ENCODE measurements at places on chromosomes 13 and 19. TPM values are rescaled to one million over a fixed set of nuclear protein-coding genes. Genes with fewer than 3 reads are reported as not detected.

DNA sequence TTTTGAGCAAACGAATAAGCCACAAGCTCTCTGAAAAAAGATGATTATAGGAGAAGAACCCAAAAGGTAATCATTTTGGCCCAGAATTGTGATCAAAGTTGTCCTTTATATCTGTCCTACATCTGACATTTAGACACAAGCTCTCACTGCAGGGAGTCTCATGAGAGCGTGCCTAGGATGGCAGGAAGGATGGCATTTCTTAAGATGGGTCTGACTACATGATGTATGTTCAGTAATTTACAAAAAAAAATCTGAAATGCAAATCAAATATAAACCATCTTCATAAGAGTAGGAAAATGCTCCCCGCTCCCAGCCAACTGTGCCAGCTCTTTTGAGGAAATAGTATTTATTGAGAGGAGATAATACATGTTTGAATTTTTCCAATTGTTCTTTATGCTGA lies 81.0 kb upstream of the MBNL2 start:
- H3K36me3 ChIP-seq: no peaks in the 10 kb centered on the region
- peak overlapping the region; percentile 72 for H3K27ac ChIP-seq
- H3K4me1 ChIP-seq: peaks cover 43% of the 10 kb centered on the region

- no peaks in the 10 kb centered on the region for H3K27me3 ChIP-seq
- H3K36me3 ChIP-seq: no peaks in the 10 kb centered on the region
Measured at GRCh38 chr13:77325371-77325980, 1.4 kb downstream of the MYCBP2 start.

DNA sequence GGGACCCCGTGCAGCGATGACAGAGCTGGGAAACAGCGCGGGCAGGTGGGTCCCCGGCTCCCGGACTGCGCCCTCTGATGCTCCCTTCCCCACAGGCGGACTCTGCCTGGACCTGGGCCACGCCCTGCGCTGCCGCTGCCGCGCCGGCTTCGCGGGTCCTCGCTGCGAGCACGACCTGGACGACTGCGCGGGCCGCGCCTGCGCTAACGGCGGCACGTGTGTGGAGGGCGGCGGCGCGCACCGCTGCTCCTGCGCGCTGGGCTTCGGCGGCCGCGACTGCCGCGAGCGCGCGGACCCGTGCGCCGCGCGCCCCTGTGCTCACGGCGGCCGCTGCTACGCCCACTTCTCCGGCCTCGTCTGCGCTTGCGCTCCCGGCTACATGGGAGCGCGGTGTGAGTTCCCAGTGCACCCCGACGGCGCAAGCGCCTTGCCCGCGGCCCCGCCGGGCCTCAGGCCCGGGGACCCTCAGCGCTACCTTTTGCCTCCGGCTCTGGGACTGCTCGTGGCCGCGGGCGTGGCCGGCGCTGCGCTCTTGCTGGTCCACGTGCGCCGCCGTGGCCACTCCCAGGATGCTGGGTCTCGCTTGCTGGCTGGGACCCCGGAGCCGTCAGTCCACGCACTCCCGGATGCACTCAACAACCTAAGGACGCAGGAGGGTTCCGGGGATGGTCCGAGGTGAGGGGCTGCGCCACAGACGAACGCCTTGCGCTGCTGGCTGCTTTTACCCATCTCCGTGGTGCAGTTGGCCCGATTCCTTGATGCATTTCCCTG lies 7.8 kb upstream of the SELENOV start:
- H3K36me3 ChIP-seq: no peaks in the 10 kb centered on the region
- H3K27me3 ChIP-seq: peaks cover 35% of the 10 kb centered on the region
- peak overlapping the region; percentile 75 for H3K4me3 ChIP-seq
- H3K4me1 ChIP-seq: peaks cover 15% of the 10 kb centered on the region
- H3K27ac ChIP-seq: no peak overlapping the region

DNA sequence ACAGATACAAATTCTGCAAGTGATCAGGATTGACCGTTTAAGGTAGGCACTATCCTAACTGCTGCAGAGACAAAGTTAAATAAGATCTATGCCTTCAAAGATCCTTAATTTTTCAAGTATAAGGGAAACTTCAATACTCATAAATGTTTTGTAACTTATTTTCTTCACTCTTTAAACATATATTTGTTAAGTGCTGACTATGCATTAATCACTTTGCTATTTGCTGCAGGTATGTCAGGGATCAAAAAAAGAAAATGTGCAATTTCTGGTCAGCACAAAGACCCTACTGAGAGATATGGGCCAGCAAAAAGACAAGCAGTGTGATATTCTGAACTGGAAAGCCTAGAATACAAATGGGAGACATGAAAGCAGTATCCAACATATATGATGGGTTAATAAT lies 756.1 kb upstream of the PCDH9 start:
- no peaks in the 10 kb centered on the region for H3K4me1 ChIP-seq
- H3K36me3 ChIP-seq: no peaks in the 10 kb centered on the region
- no peak for DNase-seq
- H3K4me3 ChIP-seq: no peak overlapping the region
- no peaks in the 10 kb centered on the region for H3K27me3 ChIP-seq
- H3K27ac ChIP-seq: no peak overlapping the region

DNA sequence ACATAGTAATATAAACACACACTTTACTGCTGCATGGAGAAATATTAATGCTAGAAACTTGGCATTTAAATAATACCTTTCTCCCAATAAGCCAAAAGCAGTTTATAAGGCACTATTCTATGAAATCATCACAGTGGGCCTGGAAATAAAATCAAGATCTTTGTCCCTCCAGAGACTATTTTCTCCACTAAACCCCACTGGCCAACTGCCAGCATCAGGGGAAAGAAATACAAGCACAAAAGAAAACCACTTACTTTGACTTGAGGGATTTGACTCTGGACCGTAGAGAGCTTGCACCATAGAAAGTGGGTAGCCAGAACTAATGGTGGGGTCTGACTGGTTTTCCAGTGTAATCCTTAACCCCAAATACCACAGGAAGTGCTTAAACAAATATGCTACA lies 71.9 kb downstream of the DCLK1 start:
- DNase-seq: no peak
- H3K27me3 ChIP-seq: peaks cover 17% of the 10 kb centered on the region
- no peak overlapping the region for H3K4me3 ChIP-seq
- no peaks in the 10 kb centered on the region for H3K36me3 ChIP-seq
- no peaks in the 10 kb centered on the region for H3K4me1 ChIP-seq

DNA sequence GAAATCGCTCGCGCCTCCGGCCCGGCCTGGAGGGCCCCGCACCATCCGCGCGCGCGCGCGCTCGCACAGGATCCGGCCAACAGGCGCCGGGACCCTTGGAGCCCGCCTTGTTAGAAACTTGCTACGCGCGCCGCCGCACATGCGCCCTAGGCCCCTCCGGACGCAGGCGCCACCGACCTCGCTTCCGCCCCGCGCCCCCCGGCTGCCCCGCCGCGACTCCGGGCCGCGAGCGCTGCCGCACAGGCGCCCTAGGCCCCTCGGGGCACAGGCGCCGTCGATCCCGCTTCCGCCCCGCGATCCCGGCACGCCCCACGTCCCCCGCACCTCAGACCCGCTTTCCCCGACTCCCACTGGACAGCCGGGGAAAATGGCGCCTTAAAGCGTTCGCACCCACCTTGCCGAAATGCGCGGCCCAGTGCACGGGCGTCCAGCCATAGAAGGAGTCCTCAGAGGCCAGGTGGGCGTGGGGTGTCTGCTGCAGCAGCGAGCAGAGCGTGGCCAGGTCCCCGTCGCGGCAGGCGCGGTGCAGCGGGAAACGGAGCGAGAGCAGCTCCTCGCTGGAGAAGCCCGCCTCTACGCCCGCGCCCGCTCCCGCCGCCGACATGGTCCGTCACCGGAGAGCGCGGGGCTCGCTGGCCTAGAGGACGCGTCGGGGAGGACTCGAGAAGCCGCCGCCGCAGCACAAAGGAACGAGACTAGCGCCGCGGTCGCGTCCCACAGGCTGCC lies 375 bp downstream of the ANKRD10 start:
- H3K4me1 ChIP-seq: peaks cover 54% of the 10 kb centered on the region
- peak; percentile 88 for DNase-seq
- no peaks in the 10 kb centered on the region for H3K27me3 ChIP-seq
- H3K36me3 ChIP-seq: peaks cover 8% of the 10 kb centered on the region

- no peaks in the 10 kb centered on the region for H3K36me3 ChIP-seq
- H3K27me3 ChIP-seq: no peaks in the 10 kb centered on the region
- peaks cover 39% of the 10 kb centered on the region for H3K4me1 ChIP-seq
- DNase-seq: no peak
- H3K27ac ChIP-seq: peak overlapping the region; percentile 61
Measured at GRCh38 chr13:48818495-48819356, 157.0 kb upstream of the FNDC3A start.

Gene LINGO3
- total RNA-seq: 0.54 TPM

Gene TJP3
- not detected for total RNA-seq

Gene ZNF808
- total RNA-seq: 22.8 TPM

Gene RASAL3
- total RNA-seq: not detected

Gene LSR
- total RNA-seq: 0.29 TPM
